Muscle of leg (tissue), 16 donors: ENCODE measurements at places on chromosomes 1 and 21. TPM values are rescaled to one million over a fixed set of nuclear protein-coding genes. Genes with fewer than 3 reads are reported as not detected.

- no peak for DNase-seq
These were observed 40.3 kb downstream of the IER5 start for GRCh38 chr1:181128592-181129497.

Gene SHISA4
- total RNA-seq: 58.5 TPM

Gene DYNLT5
- 4.0 TPM for total RNA-seq

DNA sequence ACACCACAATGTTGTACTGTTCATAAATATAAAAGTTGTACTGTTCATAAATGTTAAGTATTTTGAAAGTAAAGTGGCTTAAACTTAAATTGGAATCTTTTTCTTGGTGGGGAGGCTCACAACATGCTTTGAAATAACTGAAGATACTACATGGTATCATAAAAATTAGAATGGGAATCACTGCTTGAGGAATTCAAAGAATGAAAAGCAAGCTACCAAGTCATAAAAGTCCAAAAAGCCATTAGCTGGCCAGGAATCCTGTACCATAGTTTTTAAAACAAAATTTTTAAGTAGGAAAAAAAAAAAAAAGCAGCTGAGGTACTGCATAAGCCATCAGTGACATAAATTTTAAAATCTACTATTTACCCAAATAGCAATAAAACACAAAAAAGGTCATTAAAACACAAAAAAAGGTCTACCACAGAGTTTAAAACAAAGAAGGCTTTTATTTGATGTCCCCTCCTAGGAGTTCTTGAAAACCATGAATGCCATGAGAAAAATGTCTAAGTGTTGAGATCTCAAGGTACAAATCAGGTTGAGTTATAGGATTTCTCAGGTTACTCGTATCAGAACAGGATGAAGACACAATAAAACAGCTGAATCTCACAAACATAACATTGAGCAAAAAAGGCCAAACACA lies 8.6 kb downstream of the ZZZ3 start:
- DNase-seq: no peak

GRCh38 chr1:224626042-224626441 lies 9.9 kb downstream of the CNIH3 start:
- no peak for DNase-seq

Gene ICOSLG
- total RNA-seq: 1.9 TPM

Gene BCAR3
- total RNA-seq: 15.3 TPM

Gene MAP3K21
- total RNA-seq: 0.18 TPM

Gene DHRS3
- 29.0 TPM for total RNA-seq

Gene DISP1
- total RNA-seq: 10.7 TPM

DNA sequence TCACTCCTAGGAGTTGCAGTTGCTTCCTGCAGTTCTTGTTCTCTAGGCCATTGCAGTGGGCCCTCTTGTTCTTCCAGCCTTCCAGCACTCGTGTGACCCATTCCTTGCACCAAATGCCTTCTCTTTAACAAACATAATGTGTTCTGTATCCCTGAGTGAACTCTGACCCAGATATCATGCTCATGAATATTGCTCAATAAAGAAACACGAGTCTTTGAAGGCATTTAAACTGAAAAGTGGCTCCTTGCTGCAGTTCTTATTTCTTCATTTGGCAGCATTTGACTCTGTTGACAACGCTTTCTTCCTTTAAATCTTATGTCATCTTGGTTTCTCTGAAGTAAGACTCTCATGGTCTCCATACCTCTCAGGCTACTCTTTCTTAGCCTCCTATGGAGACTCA lies 100.7 kb upstream of the PDE4B start:
- DNase-seq: no peak

GRCh38 chr1:25037174-25038074 lies 107.3 kb upstream of the RUNX3 start:
- DNase-seq: no peak

- DNase-seq: no peak
These were observed 91.7 kb downstream of the TTC3 start for GRCh38 chr21:37164742-37165141.

Gene ZC3H12A
- total RNA-seq: 0.93 TPM

DNA sequence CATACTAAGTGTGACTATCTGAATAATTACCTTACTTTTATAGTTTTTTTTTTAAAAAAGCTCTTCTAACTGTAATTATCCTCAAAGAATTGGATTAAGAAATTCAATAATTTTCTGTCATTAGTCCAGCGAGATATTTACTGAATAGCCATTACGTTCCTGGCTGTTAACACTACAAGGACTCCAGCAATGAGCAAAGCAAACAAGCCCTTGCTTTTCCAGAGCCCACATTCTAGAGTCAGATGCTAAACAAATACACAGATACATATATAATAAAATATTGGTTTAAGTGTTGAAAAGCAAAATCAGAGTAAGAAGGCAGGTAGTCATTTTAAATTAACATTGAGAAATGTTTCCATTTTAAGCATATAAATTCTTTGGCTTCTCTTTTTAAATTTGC lies 118.4 kb downstream of the ATF6 start:
- peak; percentile 42 for DNase-seq

Gene C4BPB
- 0.27 TPM for total RNA-seq

Gene NCF2
- total RNA-seq: 5.5 TPM

DNA sequence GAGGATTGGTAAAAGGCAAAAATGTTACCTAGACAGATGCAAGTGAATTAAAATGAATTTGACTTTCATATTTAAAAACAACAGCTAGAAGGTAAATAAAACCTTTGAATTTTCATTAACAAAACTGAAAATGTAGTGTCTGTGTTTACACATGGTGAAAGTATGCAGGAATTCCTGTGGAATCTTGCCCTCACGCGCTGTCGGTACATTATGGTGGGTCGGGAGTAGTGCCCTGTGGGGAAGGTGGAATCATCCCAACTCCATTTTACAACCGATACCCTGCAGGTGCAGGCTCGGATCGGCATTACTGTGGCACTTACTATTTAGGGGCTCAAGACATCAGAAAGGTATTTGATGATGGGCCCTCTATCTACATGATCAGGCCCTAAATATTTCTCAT lies 197.2 kb upstream of the MAP1LC3C start:
- no peak for DNase-seq

- DNase-seq: no peak
These were observed 11.6 kb downstream of the SCAF4 start for GRCh38 chr21:31720330-31720729.

- DNase-seq: no peak
These were observed 411.6 kb downstream of the SMYD3 start for GRCh38 chr1:246095443-246095842.

Gene MANEAL
- 2.7 TPM for total RNA-seq

Gene FYB2
- total RNA-seq: not detected

DNA sequence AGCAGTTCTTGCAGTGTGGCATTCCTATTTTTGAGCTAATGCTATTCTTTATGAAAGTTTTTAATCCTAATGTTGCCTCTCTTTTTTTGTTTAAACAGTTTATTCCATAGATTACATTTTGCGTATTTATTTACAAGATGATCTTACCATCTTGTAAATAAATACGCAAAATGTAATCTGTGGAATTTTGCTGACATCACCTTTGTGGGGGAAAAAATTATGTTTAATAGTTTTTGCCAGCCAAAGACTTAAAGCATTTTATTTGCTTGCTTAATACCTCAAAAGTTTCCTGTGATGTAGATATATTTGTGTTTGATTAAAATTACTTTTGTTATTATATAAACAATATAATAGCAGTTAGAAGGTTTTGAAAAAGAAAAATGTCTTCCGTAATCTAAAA lies 15.3 kb downstream of the CDC7 start:
- DNase-seq: no peak

Gene LCE1E
- total RNA-seq: not detected

Gene AMY1A
- total RNA-seq: not detected

GRCh38 chr1:97693601-97694000 lies 227.2 kb downstream of the DPYD start:
- DNase-seq: peak; percentile 1

DNA sequence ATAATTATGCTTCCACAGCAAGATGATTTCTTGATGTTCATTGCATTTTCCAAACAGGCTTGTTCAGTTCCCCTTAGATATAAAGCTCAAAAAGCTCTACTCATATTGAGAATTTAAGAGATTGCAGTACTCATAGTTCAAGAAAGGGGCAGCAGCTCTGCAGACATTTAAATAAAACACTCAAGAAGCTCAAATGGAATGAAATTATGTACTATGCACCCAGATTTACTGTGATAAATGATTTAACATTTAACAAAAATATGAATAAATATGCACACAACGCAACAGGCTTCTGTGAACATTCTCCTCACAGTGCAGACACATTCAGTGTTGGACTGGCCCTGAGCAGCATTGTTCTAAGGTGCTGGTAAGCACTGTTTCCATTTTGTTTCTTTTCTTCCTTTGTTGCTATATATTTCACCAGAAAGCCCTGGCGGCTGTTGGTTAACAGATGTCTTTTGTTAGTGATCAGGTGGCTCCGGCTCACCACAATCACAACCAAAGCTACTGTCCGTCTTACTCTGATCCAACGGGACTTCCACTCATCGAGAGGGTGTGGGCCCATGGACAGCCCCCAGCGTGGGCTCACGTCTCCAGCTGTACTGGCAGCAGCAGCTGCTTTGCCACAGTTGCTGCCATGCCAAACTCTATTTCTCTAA lies 1440.3 kb downstream of the NCAM2 start:
- no peak for DNase-seq

GRCh38 chr1:155226910-155227260 lies 18.4 kb downstream of the MTX1 start:
- DNase-seq: peak; percentile 68

- peak; percentile 57 for DNase-seq
These were observed 1.9 kb upstream of the SAMD13 start for GRCh38 chr1:84299536-84300170.

- peak; percentile 19 for DNase-seq
These were observed 6.8 kb downstream of the TENT5C start for GRCh38 chr1:117612517-117613248.

- DNase-seq: no peak
These were observed 39.6 kb downstream of the FCER1A start for GRCh38 chr1:159341736-159342135.

- no peak for DNase-seq
These were observed 33.9 kb downstream of the FAAP20 start for GRCh38 chr1:2160451-2161300.

DNA sequence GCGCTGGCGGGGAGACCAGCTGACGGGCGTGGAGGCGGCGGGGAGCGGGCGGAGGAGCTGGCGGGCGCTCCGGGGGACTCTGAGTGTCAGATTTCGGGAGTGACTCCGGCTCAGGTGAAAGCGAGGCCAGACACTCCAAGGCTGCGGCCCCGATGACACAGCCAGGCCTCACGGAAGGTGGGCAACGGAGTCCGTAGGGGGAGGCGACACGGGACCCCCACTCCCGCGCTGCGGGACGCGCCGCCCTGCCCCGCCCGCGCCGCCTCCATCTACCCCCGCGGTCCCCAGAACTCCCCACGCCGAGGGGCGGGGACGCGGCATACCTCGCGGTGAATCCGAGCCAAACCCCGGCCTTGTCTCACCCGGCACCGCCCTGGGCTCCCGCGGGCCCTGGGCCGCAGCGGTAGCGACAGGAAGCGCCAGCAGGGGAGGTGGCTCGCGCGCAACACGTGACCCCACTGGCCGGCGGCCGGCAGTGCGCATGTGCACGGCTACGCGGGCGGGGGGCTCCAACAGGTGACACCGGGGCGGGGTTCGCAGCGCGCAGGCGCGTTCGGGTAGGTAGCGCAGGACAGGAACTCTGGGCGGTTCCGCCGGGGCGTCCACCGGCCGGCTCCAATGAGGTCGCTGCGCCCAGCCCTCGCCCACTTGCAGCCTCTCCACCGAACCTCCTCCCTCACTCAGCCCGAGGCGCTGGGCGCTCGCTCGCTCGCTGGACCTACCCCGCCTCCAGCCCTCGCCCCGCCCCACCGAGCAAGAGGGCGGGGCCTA lies at the start of gene CC2D1B:
CC2D1B (minus strand) TSS at position 460 of the 771 bp plus-strand sequence. CDS start 1,585 bp downstream, outside the sequence.
- peak; percentile 97 for DNase-seq

DNA sequence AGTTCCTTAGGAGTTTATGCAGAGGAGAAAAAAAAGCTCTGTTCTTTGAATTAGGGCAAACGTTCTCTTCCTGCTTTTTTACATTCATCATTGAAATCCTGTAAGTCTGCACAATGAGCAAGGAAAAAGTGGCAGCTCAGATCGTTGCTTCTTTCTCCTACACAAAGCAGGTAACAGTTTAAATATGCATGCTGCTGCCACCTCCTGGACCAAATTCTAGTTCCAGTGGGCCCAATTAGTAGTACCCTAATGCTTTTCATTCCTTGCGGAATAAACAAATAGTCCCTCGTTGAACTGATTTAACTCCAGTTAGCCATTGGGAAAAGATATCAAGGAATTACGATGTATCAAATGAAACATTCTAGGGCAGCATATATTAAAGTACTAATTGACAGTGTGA lies 20.1 kb downstream of the YTHDF2 start:
- DNase-seq: no peak

DNA sequence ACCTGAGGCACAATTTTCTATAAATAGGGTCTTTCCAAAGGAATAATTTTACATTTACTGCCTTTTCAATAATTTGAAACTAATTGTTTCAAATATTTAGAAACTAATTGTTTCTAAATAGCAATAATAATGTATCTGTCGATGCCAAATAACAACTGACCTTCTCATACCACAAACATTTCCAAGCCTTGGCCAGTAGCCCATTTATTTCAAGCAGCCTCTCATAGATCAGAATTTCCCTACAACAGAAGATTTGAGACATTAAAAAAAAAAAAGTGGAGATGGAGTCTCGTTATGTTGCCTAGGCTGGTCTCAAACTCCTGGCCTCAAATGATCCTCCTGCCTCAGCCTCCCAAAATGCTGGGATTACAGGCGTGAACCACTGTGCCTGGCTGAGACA lies 2.1 kb upstream of the GFI1 start:
- no peak for DNase-seq
